ENCODE measurements at places on chromosomes 6 and 20.

GRCh38 chr6:110746680-110747079 lies 68.6 kb downstream of the CDK19 start:
- DNase-seq: no peak

GRCh38 chr20:32040142-32040953 lies 11.7 kb upstream of the HCK start:
- DNase-seq: peak; percentile 85

- DNase-seq: no peak
Observed at GRCh38 chr6:6105472-6106036, 98.8 kb upstream of the NRN1 start.

DNA sequence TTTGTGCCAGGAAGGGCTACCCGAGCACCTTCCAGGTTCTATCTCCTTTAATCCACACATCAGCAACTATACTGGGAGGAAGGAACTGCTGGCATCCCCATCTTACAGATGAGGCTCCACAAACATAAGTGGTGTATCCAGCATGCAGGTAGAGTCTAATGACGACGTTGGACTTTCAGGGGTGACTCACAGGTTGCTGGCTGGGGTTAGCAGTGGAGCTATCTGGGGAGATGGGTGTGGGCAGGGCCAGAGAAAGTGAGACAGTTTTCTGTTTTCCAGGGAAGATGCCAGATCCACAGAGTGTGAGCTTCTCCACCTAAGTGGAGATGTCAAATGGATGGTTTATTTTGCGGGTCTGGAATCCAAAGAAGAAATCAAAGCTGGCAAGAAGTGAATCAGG lies 31.8 kb downstream of the CDH22 start:
- no peak for DNase-seq

DNA sequence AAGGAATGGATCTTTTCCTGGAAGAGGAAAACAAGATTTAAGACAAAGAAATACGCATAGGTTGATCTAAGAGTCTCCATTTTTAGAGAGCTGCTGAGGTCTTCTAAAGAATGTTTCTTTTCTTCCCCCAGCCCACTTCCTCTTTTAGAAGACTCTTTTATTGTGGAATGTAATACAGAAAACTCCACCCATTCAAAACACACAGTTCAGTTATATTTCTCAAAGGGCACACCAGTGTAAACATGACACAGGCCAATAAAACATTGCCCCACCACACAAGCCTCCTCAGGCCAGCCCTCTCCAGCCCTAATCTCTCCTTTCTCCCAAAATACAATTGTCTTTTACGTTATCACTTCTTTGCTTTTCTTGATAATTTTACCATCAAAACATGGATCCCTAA lies 42.8 kb downstream of the SLC35B3 start:
- DNase-seq: no peak

DNA sequence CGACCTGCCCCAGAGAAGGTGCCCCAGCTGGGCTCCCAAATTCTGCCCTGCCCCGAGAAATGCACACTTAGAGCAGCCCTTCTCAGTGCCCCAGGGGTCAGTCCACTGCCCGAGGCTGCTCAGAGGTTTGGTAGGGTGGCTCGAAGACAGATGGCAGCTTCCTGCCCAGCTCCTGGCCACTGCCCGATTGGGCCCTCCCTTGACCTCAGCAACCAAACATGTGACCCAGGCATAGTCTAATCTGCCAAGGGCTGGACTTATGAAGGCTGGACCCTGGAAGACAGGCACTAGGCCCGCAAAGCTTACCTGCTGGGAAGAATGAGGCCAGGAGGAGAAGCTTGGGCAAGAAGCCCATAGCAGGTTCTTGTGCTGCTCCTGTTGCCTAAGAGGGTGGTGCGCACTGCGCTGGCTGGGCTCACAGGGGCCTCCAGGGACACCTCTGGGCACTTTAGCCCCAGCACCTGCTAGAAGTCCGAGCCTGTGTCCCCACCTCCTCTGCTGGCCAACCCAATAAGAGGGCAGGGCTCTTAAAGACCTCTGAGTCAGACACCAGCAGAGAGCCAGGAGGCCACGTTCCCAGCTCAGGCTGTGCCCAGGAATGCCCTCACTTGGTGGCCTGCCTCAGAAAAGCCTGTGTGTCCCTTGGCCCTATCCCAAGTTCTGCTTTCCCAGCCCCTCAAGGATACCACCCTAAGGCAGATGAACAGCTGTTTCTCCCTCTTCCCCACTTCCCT lies 5.5 kb downstream of the SIGLEC1 start:
- DNase-seq: no peak

GRCh38 chr6:70889270-70889669 lies 67.6 kb downstream of the B3GAT2 start:
- no peak for DNase-seq

- no peak for DNase-seq
Observed at GRCh38 chr6:129451187-129451586, 258.8 kb downstream of the ARHGAP18 start.

DNA sequence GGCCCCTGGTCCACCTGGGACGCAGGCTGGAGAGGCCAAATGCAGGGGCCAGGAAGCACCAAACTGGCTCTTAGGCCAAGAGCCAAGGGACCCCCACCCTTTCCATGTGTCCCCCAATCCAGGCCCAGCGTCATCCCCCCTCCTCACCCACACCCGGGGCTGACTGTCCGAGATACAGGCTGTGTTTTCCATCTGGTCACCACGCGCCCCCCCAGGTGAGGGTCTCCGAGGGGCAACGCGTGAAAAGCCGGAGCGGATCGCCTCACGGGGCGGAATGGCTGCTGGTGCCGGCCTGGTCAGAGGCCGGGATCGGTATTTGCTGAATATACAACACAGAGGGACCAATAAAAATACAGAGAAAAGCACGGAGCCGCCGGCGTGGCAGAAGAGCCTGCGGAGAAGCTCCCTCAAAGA lies 5.2 kb upstream of the ABHD16B start:
- DNase-seq: no peak

DNA sequence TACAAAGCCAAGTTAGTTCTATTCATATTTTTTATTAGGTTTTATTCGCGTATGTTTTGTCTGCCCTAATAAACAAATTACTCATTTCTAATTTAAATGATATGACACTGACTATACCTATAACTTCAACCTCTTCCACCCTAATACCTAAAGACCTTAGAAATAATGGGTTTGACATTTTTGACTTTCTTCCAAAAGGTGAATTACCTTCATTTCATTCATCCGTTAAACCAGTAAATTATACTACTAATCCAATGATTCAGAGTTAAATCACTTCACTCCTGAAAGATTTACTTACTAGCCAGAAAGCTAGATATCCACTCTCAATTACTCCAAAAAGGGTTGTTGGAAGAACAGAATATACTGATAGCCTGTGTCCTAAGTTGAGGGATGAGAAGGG lies 5.2 kb downstream of the MRPS10 start:
- no peak for DNase-seq

GRCh38 chr6:39818695-39819094 lies 26.5 kb downstream of the DAAM2 start:
- no peak for DNase-seq

DNA sequence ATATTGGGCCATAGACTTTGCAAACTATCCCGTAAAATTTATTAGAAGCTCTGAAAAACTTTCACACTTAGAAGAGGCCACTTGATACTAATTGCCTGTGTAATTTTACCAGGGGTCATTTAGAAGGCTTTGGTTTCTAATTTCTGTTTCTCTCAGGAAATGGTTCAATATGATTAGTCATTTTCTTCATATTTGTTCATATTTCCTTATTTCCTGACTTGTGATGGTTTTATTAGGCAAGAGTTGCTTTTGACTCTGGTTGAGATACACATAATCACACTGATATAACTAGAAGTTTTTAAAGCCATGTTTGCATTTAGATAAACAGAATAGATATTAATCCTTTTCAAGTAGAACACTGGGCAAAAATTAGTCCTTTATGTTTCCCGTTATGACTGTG lies 11.8 kb upstream of the HBS1L start:
- DNase-seq: no peak

DNA sequence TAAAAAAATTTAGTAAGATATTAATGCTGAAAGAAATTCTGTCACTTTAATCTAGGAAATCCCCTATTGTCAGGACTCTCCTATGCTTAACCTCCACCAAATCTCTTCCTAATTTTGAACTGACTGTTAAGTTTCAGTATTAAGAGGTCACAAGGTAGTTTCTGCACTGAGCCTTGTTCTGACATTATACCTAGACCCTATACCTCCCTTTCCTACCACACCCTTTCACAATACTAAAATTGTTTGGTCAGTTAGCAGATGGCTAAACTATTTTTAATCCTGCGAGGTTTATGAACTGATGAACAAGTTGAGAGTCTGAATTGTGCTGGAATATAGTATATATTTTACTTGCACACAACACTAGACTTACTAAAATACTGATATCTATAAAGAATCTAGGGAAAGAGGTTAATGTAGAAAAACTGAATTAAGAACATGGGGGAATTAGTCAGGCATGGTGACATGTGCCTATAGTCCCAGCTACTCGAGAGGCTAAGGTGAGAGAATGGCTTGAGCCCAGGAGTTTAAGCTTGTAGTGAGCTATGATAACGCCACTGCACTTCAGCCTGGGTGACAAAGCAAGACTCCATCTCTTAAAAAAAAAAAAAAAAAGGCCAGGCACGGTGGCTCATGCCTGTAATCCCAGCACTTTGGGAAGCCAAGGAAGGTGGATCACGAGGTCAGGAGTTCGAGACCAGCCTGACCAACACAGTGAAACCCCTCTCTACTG lies 51.5 kb downstream of the HBS1L start:
- no peak for DNase-seq

DNA sequence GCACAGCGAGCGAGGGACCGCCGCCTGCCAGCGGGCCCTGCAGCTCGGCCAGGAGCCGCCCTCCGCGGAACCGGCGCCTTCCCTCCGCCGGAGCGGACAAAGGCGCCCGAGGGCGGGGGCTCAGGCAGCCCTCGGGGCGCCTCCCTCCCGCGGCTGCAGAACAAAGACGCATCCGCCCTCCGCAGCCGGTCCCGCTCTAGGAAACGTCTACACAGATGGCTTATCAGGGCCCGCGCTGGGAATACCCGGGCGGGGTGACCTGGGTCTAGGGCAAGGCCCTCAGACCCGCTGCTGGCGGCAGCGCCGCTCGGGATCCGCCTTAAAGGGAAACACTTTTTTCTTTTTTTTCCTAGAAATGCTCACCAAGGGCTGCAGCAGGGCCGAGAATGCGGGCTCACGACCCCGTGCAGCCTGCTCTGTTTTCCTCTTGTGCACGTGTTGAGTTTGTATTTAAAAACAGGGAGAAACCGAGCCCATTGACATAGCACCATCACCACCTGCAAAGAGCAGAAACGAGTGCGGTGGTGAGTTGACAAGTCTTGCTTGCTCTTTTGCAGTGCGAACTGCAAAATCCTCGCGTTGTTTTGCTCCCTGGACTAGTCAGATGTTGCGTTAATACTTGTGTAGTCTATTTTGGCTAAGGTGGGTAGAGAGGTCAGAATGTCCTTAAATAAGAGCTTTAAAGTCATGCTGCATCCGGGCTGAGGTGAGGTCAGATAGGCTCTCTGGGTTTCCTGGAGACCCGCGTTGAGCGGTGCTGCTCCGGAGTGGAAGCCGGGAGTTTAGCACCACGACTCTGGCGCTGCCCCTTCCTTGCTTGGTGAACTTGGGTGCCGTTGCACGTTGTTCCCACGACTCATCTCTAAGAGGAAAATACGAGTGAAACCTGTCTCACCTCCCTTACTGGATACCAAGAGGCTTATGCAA lies 1.1 kb upstream of the RPS6KA2 start:
- DNase-seq: peak; percentile 64

- no peak for DNase-seq
Observed at GRCh38 chr6:44651604-44652003, 264.1 kb downstream of the CDC5L start.

DNA sequence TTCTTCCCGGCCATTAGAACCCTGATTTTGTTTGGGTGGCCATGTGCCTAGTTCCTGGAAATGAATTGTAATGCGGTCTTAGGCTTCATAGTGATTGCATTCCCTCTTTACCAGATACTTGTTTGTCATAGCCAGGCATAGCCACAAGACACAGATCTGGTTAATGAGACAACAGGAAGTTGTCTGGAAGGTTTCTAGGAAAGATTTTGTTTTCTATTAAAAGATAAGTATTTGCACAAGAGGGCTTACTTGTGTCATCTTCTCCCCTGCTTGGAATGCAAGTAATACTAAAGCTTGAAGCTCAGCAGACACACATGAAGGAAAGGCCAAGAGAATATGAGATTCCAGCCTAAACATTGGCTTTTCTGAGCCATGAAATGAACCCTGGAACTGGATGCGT lies 12.9 kb downstream of the FARS2 start:
- DNase-seq: no peak

GRCh38 chr6:155036907-155037306 lies 41.8 kb downstream of the TIAM2 start:
- no peak for DNase-seq

DNA sequence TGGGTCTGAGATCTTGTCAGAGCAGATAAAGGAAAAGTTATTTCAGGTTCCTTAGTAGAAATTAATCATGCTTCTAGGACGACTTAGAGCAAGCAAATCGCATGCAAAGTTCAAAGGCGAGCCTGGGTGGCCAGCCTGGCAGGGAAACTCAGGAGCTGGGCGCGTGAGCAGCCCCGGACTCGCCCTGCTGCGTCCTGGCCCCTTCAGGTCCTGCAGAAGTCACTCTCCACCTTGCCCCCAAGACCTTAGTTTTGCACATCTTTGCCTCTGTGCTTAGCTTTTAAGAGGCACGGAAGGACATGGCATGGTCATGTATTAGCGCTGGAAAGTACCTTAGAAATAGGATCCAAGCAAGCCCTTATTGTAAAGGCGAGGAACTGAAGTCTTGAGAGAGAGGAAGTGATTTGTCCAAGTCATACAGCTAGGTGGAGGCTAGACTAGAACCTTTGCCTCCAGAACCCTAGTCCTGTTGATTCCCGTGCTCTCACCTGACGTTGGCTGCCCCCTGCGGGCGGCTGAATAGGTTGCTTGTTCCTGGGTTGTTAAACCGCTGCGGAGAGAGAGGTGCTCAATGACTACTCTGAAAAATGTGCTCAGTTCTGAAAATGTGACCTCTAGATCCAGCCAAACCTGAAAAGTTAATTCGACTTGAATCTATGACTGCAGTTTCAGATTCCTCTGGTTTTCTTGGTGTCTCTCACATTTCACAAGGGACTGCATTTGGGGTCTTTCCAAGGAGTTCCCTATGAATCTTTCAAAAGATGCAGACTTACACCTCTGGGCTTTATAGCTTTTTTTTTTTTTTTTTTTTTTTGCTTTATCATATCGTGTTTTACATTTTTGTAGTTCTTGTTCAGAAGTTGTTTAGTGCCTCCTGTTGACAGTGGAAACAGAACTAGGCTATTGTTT lies 2.7 kb downstream of the MYB start:
- DNase-seq: peak; percentile 63

- DNase-seq: no peak
Observed at GRCh38 chr6:137977814-137978213, 110.8 kb downstream of the TNFAIP3 start.

- DNase-seq: no peak
Observed at GRCh38 chr6:170086639-170087420, 204.0 kb downstream of the DLL1 start.

GRCh38 chr6:149028767-149029405 lies 282.1 kb downstream of the UST start:
- DNase-seq: peak; percentile 73

- DNase-seq: no peak
Observed at GRCh38 chr20:63331741-63332400, 29.3 kb downstream of the CHRNA4 start.

- no peak for DNase-seq
Observed at GRCh38 chr20:13852306-13852705, 67.5 kb downstream of the NDUFAF5 start.
